ENCODE measurements at places on chromosomes 5 and 9. TPM values are rescaled to one million over a fixed set of nuclear protein-coding genes. Genes with fewer than 3 reads are reported as not detected.

COL27A1 gene
- total RNA-seq, result 2.3 TPM

- DNase-seq, result no peak
Observed at GRCh38 chr5:54831233-54831632, 154.2 kb downstream of the ESM1 start.

DNA sequence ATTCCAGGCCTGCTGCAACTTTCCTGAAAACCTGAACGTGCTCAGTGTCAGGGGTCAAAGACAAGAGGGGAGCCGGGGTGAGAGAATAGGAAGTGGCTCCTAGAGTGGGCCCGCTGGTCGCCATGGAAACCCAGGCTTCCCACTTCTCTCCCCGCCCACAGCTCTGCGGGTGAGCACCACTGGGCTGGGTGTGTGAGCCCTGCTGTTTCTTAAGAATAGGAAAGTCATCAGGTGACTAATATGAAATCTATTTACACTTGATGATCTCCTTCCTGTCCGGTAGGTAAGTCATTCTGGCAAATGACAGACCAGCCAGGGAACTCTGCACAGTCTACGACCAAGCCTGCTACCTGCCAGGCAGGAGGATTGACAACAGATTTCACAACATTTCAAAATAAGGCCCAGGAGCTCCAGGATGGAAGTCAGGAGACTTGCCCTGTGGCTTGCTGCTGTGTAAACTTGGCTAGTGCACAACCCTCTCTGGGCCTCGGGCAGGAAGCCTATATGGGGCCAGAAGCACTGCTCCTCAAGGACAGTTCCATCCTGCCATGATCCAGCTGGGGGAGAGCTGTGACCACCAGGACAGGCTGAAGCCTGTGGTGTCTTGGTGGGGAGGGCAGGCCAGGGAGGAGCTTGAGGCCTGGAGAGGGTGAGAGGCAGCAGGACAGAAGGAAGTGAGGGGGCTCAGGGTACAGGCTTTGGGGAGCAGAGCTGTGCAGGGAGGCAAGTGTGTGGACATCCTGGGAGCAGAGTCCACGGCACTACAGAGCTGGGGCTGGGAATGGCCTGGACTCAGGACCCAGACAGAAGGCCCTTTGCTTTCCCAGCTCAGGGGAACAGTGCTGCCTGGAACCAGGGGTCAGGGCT, 60.6 kb downstream of the SHB start:
- no peak for DNase-seq

DNA sequence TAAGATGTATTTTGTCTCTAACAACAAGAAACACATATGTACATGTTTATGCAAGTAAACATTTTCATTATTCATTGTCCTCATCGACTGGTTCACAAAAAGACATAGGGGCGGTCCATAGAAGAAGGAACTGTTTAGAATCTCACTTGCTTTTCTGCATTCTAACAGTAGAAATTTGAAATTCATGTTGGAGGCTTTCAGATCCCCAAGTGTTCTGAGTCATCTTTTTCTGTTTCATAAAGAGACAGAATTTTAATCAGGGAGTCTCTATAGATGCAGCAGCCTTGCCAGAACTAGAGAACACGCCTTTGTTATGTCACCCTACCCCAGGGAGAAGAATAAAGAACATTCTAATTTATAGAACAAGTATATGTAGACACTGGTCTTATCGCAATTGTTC, 324.3 kb downstream of the GABRG2 start:
- no peak for DNase-seq

GRCh38 chr5:163917747-163918146, 412.3 kb downstream of the MAT2B start:
- DNase-seq, result no peak

DNA sequence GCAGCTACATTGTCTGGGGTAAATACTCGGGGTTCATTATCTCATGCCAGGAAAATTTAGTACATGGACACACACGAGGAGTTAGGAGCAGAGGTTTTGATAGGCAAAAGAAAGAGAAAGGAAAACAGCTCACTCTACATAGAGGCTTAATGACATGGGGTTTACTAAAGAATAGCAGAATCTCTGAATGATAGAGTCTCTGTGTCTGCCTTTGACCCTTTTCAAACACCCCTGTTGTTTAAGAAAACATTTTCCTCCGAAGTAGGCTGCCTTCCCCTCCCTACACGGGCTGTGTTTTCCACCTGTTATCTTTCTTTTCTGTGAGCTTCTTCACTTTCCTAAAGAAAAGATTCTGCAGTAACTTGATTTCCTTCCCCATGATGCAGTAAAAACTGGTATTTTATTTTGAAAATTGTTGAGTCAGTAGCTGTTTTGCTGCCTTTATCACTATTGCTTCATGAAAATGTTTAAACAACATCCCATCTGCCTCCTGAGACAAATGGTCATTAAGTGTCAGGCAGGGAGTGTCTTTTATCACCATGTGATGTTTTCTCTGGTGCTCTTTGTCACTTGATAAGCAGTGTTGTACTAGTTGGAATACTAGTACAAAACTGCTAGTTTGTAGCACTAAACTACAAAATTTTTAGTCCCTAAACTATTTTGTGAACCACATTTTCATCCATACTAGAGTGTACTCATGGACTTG, 76.6 kb downstream of the PPIC start:
- DNase-seq, result no peak

BTNL3 gene
- total RNA-seq, result not detected

DNA sequence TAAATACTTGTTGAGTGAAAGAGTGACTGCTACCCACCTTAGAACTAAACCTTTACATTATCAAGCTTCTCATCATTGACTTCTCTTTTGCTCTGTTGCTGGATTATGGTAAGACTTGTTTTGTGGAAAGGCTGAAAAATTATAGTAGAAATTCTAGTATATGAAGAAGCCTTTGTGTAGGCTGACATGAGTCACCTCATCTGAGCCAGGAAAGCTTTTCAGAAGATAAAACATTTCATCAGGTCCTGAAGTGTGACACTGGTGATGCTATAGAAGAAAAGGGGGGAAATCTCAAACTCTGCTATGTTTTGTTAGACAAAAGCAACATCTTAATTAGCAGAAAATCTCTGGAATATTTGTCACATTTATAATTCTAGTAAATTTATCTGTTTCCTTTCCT, 18.4 kb upstream of the SLC44A1 start:
- no peak for DNase-seq

GRCh38 chr5:43530648-43531047, 15.7 kb upstream of the C5orf34 start:
- no peak for DNase-seq

DNA sequence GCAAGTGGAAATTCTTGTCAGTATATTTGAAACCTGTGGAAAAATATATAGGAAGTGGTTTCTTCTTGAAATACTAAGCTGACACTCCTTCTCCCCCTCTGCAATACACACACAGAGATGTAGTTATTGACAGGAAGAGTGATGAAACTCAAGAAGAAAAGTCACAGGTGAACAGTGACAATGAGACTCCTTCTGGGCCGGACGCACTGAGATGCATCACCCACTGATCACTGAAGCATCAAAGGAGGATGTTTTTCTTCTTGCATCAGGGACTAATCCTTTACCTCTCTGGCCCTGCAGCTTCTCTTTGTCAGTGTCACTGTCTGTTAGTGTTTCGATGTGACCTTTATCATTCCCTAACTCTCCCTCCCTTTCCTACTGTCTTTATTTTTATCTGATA, 1864.2 kb upstream of the C9orf72 start:
- no peak for DNase-seq

- DNase-seq, result no peak
Observed at GRCh38 chr9:116843863-116844620, 156.9 kb downstream of the TRIM32 start.

SHISAL2B gene
- not detected for total RNA-seq

GRCh38 chr9:133752739-133753446, 14.7 kb upstream of the SARDH start:
- no peak for DNase-seq

GRCh38 chr9:114941376-114941775, 11.0 kb upstream of the TNFSF8 start:
- DNase-seq, result no peak

TLR4 gene
- 1.9 TPM for total RNA-seq

DNA sequence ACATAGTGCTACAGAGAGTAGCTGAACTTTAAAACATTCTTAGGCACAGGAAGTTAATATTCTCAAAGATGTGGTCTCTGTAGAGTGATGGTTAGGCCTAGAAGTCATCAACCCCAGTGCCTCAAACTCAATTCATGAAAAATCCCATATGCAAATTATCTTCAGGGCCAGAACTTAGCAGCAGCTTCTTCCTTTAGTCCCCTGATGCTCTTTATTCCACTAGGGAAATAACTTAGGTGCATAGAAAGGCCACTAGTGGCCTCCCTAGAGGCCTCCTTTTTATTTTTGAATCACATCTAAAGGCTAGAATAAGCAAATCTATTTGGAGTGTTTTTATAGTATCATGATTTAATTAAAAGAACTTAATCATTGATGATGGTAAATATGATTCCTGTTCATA, 88.3 kb downstream of the GIN1 start:
- DNase-seq, result peak; percentile 11

GRCh38 chr5:131635684-131636572, 899 bp upstream of the RAPGEF6 start:
- peak; percentile 10 for DNase-seq

DNA sequence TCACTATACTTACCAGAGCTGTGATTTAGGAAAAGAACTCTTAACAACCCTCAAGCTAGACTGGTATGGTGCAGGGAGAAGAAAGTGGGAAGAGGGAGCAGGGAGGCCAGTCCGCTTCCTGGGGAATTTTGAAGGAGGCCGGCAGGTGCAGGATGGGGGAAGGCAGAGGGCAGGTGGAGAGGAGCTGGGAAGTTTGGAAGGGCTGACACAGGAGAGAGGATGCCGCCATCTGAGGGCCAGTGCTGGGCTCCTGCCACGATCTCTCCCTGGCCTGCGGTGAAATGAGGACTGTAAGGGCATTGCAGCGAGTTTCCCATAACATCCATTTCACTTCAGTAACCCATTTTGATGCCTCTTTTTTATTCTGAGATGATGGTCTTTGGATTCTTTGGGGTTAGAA, 8.9 kb downstream of the DAB2IP start:
- no peak for DNase-seq

C9 gene
- 0.05 TPM for total RNA-seq

GRCh38 chr5:14687023-14687665, 22.6 kb downstream of the OTULIN start:
- peak; percentile 60 for DNase-seq

PCDHA9 gene
- total RNA-seq, result not detected

PKD2L2 gene
- 0.11 TPM for total RNA-seq

KIAA0825 gene
- 0.08 TPM for total RNA-seq

RANBP17 gene
- 18.0 TPM for total RNA-seq

FOXI1 gene
- total RNA-seq, result not detected

DNA sequence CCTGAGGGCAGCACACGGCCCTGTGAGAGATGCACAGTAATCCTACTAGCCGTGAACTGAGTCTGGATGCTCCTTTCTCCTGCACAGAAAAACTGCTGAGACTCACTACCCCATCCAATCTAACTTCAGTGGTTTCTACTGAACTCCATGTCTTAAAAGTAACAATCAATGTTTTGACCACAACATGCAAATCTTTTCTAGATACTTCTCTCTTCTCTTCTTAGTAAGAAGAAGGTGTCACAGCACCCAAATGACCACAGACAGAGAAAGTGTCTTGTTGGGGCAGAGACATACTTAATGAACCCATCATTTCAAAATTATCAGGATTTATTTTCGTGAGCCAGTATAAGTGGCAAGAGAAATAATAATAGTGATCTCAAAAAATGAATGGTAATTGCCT, 285.8 kb upstream of the MEF2C start:
- DNase-seq, result no peak

GRCh38 chr5:45680950-45681349, 15.2 kb downstream of the HCN1 start:
- peak; percentile 65 for DNase-seq

DNA sequence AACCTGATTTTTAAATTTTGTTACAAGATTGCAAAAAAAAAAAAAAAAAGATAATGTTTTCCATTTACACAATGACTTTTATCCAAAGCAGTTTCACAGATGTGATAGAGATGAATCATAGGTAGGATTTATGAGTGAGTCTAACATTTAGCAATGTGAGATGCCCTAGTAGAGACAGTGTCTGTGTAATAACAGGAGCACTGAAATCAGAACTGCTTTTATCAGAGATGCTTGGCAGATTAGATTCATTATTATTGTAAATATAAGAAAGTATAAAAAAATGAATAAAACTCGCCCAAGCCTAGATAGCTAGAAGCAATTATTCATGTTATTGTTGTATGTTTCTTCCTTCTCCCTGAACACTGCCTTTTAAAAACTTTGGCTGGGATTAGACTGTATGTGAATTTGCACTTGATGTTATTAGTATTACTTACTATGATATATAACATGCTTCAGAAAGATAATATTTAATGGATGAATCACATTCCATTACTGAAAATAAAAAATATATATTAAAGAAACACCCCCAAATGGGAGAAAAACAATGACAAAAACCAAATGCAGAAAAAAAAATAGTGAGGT, 567.3 kb upstream of the KLF4 start:
- no peak for DNase-seq

GRCh38 chr9:113719919-113720318, 156.2 kb upstream of the ZNF618 start:
- no peak for DNase-seq

- DNase-seq, result no peak
Observed at GRCh38 chr5:130643321-130643720, 521.7 kb downstream of the HINT1 start.

DNA sequence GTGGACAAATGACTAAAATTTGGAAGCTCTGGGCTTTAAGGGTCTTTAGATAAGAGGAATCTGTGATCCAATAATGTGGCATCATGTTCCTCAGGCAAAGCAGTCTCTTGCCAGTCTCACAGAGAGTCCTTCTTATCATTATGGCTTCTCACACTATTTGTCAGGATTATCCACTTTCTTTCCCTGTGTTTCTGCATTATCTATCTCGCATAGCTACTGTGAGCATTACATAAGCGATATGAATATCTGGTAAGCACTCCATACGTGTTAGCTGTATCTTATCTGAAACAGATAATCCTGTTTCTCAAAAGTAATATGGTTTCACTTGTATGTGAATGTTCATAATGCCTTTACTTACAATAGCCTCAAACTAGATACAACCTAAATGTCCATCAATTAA, 9.6 kb downstream of the MCC start:
- DNase-seq, result no peak

GRIN1 gene
- not detected for total RNA-seq

- DNase-seq, result peak; percentile 94
Observed at GRCh38 chr5:173016598-173017046, 33.1 kb downstream of the ATP6V0E1 start.

- no peak for DNase-seq
Observed at GRCh38 chr5:139649082-139649991, 1.2 kb downstream of the CXXC5 start.

- DNase-seq, result no peak
Observed at GRCh38 chr9:72257814-72258213, 107.2 kb downstream of the ZFAND5 start.

CCDC192 gene
- not detected for total RNA-seq

IFNE gene
- total RNA-seq, result not detected

DNA sequence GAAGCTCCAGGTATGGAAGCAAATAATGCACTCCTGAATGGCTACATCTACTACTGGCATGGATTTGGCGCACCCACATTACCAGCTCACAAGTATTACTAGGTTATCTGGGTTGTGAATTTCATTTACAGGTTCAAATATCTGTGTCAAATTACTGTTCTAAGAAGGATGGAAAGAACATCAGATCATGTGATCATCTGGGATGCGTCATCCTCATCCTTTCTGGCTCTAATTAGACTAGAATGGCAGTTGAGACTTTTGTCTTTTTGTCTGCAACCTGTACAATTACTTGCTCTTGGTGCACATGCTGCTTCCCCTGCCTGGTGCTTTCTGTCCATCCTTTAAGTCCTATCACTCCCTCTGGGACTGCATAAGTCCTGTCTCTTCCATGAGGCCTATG, 64.1 kb downstream of the PJA2 start:
- DNase-seq, result no peak

SHLD3 gene
- 5.3 TPM for total RNA-seq

Measured in SK-MEL-5 (cell line).